ENCODE measurements at places on chromosomes 5 and 9. TPM values are rescaled to one million over a fixed set of nuclear protein-coding genes. Genes with fewer than 3 reads are reported as not detected.

Gene PCDHGA12
- polyA plus RNA-seq = 0.24 TPM

Gene COL15A1
- 4.7 TPM for polyA plus RNA-seq

Gene PDE8B
- polyA plus RNA-seq = 3.7 TPM

Gene C9orf50
- 2.8 TPM for polyA plus RNA-seq

Gene NDOR1
- polyA plus RNA-seq = 5.9 TPM

Gene EGFLAM
- polyA plus RNA-seq = 5.9 TPM

Gene PGGT1B
- 7.1 TPM for polyA plus RNA-seq

Gene TMEM215
- not detected for polyA plus RNA-seq

Gene CDHR2
- polyA plus RNA-seq = 8.0 TPM

Gene LMX1B
- polyA plus RNA-seq = 2.6 TPM

Gene EPB41L4A
- polyA plus RNA-seq = 10.2 TPM

Gene VAV2
- polyA plus RNA-seq = 22.3 TPM

Gene LRRC19
- polyA plus RNA-seq = 17.6 TPM

Gene GM2A
- polyA plus RNA-seq = 13.7 TPM

Gene OBP2B
- not detected for polyA plus RNA-seq

Gene PDLIM4
- 31.6 TPM for polyA plus RNA-seq

Gene KIF20A
- polyA plus RNA-seq = 0.22 TPM

Gene PALM2AKAP2
- 0.26 TPM for polyA plus RNA-seq

Gene ANKRD55
- 0.26 TPM for polyA plus RNA-seq

DNA sequence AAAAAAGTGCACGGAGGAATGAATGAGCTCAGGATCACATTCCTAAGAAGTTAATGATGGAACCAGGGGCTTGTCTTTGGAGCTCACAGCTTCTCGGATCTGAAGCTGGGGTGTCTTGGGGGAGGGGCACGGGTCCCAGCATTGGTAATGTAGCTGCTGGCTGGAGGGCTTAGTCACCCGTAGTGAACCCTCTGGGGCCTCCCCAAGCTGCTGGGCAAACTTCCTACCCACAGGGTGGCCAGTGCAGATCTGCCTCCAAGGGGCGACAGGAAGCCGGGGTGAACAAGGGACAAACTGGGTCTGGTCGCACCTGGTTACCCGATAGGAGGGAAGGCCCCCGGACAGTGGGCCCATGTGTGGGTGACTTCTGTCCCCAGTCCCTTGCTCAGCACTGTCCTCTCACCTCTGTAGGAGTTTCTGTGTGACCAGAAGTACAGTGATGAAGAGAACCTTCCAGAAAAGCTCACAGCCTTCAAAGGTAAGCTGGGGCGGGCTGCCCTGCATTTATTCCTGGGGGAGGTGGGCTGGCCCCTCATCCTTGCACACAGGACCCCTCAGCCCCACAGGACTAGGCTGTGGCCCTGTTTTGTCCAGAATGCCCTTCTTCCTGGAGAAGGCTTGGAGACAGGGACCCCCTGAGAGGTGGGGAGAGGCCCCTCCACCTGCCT, 14.1 kb upstream of the NUP214 start:
- peak; percentile 93 for DNase-seq

GRCh38 chr9:125387861-125388524, 126.4 kb downstream of the GAPVD1 start:
- no peak for DNase-seq

GRCh38 chr9:107307331-107307730, 24.3 kb downstream of the RAD23B start:
- no peak for DNase-seq

- peak; percentile 81 for DNase-seq
Observed at GRCh38 chr9:97518909-97519307, 17.4 kb downstream of the TMOD1 start.

DNA sequence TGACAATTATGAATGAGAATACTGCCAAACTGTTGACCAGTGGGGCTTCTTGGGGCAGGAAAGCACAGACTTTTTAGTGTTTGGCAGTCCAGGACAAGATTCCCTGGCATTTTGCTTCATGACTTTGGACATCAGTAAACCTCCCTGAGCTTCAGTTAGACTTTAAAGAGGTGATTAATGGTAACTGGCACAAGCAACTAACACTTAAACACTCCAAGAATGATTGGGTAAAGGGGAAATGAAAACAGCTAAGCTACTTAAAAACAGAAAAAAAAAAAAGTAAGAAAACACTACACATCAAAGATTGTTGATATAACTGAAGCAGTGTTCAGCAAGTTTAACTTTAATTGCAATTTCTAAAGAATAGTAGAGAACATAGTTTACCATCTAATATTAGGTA, 13.4 kb downstream of the PAIP1 start:
- peak; percentile 21 for DNase-seq

- DNase-seq = no peak
Observed at GRCh38 chr5:61100437-61100836, 61.8 kb downstream of the SMIM15 start.

GRCh38 chr5:143106174-143106573, 297.3 kb downstream of the NR3C1 start:
- DNase-seq = no peak

GRCh38 chr9:137046088-137046787, at the start of gene NPDC1:
TSS of gene NPDC1 (minus strand) at chr9:137046177. CDS start at chr9:137045989, 188 bp downstream.
- DNase-seq = peak; percentile 91

DNA sequence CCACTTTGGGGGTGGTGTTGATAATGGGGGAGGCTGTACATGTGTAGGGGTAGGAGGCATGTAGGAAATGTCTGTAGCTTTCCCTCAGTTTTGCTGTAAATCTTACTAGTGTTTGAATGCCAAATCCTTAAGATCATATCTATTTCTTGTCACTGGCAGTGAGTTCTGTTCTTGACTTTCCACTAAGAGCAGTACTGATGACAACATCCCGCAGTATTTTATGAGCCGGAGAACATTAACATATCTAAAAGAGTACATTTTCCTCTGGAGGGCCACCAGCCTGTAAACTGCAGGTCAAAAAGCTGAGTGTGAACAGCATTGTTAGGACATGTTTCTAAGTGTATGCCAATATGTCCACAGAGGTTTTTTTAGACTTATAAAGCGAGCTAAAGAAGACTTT, 2.5 kb upstream of the HSPB3 start:
- DNase-seq = no peak

DNA sequence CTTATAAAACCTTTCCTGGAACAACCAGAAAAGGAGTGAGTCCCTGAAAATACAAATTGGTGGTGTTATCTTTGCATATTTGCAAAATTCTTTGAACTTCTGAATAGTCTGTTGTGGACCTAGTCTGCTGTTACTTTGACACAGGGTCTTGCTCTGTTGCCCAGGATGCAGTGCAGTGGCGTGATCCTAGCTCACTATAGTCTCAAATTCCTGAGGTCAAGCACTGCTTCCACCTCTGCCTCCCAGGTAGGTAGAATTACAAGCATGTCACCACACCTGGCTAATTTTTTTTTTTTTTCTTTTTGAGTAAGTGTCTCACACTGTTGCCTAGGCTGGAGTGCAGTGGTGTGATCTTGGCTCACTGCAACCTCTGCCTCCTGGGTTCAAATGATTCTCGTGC, 43.7 kb upstream of the SPRY4 start:
- DNase-seq = no peak

GRCh38 chr5:158546748-158547147, 553.0 kb downstream of the EBF1 start:
- DNase-seq = no peak

DNA sequence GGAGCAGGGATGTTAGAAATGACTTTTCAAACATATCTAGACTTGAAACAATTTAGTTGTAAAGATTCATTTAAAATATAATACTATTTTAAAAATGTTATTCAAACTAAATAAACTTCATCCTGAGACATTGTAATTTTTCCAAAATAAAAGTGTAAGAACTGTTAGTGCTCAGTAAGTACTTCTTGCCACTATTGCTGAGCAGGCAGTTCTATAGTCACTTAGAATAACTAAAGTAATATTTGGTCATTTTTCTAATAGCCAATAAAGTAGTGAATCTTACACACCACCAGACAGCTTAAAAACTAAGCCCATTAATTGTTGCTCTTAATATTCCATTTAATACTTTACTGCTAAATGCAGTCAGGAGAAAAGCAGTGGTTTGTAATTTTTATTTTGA, 1120.0 kb upstream of the CDH10 start:
- DNase-seq = no peak

GRCh38 chr5:112401924-112402323, 17.2 kb downstream of the EPB41L4A start:
- no peak for DNase-seq

- DNase-seq = peak; percentile 42
Observed at GRCh38 chr9:16869882-16870595, 431 bp downstream of the BNC2 start.

- DNase-seq = no peak
Observed at GRCh38 chr5:8613078-8613685, 744.2 kb downstream of the MTRR start.

DNA sequence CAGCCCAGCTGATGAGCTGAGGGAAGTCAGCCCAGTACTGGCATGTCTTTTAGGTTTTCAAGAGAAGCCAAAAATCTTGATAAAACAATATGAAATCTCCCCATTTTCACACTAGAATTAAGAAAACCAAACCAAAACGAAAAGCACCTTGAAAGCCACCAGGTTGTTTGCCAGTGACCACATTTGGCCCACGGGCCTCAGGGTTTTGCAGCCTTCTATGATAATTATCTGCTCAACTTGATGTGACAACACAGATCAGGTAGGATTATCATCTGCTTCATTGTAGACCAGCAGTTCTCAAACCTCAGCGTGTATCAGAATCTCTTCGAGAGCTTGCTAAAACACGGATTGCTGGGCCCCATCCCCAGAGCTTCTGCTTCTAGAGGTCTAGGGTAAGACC, 101.4 kb downstream of the GALNT10 start:
- DNase-seq = no peak

GRCh38 chr9:125043631-125044030, 99.7 kb downstream of the SCAI start:
- no peak for DNase-seq

- DNase-seq = peak; percentile 50
Observed at GRCh38 chr5:34511915-34512314, 144.2 kb upstream of the RAI14 start.

DNA sequence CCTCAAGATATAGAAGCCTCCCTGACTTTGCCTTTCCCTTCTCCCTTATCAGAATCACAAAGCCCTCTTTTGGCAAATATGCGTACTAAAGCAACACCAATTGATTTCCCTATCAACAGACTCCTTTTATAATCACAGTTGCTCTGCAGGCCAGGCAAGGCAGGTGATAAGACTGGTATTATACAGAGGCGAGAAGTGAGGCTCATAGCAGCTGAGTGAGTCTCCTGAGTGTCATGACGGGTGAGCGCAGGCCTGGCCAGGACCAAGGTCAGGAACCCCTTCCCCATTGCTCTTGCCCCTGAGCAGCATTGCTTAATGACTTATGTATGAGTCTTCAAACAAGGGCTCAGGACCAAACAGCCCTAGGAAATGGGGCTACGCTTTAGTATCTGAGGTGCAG, 70.8 kb downstream of the FBXO38 start:
- no peak for DNase-seq

GRCh38 chr5:149904293-149904886, 40.2 kb downstream of the PDE6A start:
- DNase-seq = peak; percentile 14

GRCh38 chr5:145500710-145501109, 334.4 kb downstream of the PRELID2 start:
- peak; percentile 73 for DNase-seq

- DNase-seq = no peak
Observed at GRCh38 chr5:126597156-126597555, 2.1 kb upstream of the ALDH7A1 start.

GRCh38 chr9:87071473-87071872, 124.2 kb upstream of the GAS1 start:
- DNase-seq = no peak

- DNase-seq = no peak
Observed at GRCh38 chr5:136295914-136296313, 69.4 kb downstream of the TRPC7 start.

DNA sequence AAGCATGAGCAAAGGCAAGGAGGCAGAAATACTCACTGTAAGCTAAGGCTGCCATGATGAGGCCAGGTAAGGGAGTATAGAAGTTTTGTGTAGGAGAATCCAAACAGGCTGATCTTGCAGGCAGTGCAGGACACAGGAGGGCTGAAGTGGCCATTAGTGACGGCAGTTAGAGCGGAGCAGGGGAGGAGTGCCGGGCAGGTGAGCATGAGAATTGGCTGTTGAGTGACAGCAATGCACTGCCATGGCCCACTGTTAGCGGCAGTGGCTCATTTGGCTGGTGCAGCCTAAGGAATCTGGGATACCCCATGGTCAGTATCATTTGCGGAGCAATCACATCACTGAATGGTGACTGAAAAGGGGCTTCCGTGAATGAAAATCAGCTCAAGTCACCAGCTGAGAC, 22.8 kb downstream of the RGS3 start:
- DNase-seq = no peak

GRCh38 chr9:121841771-121842611, 190.6 kb downstream of the DAB2IP start:
- no peak for DNase-seq

- peak; percentile 45 for DNase-seq
Observed at GRCh38 chr9:23829580-23830475, 3.8 kb upstream of the ELAVL2 start.

DNA sequence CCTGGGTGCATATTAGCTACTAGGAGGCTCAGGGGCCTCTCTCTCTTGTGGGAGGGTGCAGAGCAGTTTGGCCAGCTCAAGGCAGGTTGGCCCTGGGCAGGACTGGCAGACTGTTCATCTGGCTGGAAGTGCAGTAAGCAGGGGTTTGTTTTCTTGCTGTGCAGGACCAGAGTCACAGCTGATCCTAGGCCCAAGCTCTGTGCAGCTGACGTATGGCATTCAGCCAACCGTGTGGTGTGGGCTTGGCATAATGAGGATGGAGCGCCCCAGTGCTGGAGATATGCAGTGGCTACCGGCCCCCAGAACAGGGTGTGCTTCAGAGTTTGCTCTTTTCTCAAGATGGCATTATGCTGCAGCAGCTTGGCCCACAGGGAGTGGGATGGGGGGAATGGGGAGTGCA, 31.0 kb upstream of the PHF24 start:
- DNase-seq = no peak

GRCh38 chr9:36866840-36867239, 167.2 kb downstream of the PAX5 start:
- DNase-seq = no peak

DNA sequence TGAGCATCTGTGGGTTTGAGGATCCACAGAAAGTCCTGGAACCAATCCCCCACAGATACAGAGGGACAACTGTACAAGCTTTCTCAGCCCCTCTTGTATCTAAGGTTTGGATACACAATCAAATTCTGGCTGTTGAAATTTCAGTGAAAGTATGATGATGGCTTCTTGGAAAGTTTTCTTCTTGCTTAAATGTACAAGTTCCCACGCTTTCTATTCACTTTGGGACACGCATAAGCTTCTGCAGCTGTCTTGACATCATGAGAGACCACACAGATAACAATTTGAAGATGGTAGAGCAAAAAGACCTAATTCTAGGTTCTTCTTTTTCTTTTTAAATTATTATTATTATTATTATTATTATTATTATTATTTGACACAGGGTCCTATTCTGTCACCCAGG, 31.6 kb upstream of the ARL15 start:
- no peak for DNase-seq

DNA sequence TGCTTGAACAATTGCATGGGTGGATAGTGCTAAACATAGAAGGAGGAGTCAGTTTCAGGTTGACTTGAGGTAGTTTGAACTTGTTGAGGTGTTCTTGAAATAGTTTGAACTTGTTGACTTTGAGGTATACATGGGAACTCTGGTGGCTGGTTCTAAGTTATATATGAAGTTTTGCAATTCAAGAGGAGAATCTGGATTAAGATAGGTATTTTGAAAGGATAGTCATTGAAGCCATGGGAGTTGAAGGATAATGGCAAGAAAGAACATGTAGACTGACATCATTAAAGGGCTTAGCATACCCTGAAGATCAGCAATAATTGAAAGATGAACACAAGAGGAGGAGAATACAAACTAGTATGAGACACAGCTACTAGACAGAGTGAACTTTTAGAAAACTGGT, 181.9 kb upstream of the MRPS30 start:
- DNase-seq = no peak

- DNase-seq = no peak
Observed at GRCh38 chr5:159195775-159196174, 13.6 kb downstream of the RNF145 start.
